ENCODE measurements at places on chromosomes 16 and 17. TPM values are rescaled to one million over a fixed set of nuclear protein-coding genes. Genes with fewer than 3 reads are reported as not detected.

The IGF2BP1 gene
- total RNA-seq, result 7.5 TPM

The HYDIN gene
- 14.6 TPM for total RNA-seq

GRCh38 chr17:5583426-5584382 lies 605 bp downstream of the NLRP1 start:
- DNase-seq, result no peak

DNA sequence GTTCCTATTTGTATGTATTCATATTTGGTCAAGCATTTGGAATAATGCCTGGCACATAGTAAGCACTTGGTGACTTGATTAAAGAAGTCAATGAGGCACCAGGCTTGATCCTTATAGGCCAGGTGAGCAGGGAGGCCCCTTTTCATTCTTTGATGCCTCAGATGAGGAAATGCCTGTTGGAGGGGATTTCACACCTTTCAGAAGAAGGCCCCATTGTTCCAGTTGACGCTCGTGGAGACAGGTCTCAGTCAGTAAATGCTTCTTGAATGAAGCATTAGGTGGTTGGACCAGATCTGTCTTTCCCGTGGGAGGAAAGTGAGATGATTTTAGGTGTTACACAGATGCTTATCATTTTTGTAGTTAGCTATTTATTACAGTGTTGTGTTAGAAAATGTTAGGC lies 13.0 kb downstream of the LCMT1 start:
- DNase-seq, result no peak

DNA sequence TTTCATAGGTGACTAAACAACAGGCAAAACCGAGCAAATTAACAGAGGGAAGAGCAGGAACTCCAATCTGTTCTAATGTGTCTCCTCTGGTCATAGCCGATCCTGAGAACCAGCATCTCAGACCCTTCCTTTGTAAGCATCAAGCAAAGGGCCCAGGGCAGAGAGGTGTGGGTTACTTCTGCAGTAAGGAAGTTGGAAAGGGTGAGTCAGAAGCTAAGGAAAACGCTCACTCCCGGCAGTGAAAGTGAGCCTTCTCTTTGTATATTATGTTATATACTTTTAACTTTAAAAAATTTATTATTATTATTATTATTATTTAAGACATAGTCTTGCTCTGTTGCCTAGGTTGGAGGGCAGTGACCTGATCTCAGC lies 77.7 kb downstream of the MRM3 start:
- DNase-seq, result no peak

GRCh38 chr16:6910301-6910700 lies 422.3 kb upstream of the RBFOX1 start:
- no peak for DNase-seq

GRCh38 chr16:361872-362701 lies 8.3 kb downstream of the MRPL28 start:
- DNase-seq, result peak; percentile 79

DNA sequence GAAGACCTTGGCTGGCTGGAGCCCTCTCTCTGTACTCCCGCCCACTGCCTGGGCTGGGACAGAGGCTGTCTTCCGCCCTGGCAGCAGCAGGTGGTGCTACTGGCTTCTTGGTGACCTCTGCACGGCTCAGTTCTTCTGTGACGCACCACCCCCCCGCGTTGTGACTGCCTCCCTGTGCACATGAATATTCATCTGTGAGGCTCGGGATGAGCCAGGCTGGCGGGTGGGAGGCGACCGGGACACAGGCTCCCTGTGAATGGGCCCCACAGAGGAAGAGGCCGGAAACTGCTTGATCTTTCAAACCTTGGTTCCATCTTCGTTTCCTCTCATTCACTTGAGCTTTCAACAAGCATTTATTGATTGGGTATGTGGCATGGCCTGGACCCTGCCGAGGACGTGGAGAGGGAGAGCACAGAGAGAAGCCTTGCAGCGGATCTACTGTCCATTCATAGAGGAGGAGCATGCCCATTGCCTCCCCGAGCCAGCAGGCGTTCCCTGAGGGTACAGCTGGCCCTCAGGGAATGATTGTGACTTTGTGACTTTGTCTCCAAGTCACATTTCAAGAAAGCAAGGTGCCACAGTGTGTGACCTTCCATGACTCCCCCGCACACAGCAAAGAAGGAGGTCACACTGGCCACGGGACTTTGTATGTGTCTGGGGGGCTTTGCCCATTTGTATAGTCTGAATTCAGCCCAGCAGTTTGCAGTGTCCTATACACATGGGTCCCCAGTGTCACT lies 45.0 kb downstream of the B9D1 start:
- DNase-seq, result peak; percentile 66

- no peak for DNase-seq
These were observed 19.0 kb downstream of the PIK3R5 start for GRCh38 chr17:8946476-8946875.

- no peak for DNase-seq
These were observed 43.5 kb downstream of the SCPEP1 start for GRCh38 chr17:57021226-57021940.

DNA sequence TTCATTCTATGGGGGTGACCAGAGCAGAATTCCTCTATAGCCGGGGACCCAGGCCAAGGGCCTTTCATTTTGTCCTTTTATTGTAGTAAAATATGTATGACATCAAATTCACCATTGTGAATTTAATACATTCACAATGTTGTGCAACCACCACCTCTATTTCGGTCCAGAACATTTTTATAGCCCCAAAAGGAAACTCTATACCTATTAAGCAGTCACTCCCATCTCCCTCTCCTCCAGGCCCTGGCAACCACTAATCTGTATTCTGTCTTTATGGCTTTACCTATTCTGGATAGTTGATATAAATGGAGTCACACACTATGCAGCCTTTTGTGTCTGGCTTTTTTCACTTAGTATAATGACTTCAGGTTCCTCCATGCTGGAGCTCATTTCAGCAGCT lies 9.7 kb upstream of the TNS4 start:
- no peak for DNase-seq

GRCh38 chr17:45353043-45353442 lies 36.2 kb upstream of the MAP3K14 start:
- DNase-seq, result no peak

DNA sequence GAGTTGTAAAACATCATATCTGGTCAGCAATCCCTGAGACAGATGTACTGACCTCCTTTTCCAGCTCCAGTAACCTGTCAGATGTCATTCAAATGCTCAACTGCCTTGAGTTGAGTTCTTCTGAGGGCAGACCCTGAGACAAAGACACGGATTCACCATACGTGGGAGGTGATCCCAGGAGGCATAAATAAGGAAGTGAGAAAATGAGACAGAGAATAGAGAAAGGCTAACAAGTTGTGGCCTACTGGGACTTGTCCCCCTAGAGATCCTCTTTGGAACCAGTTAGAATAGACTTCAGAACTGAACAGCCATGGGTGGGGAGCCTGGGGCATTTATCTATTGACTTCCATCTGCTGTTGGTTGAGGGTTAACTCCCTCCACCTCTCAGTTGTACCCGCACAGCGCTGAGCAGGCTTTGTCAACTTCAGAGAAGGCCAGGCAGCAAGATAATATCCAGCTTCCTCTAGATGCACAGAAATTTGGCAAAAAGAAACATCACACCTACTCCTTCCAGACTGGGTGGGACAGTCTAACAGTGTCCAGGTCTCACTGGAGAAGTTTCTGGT lies 123.0 kb upstream of the DYNLRB2 start:
- no peak for DNase-seq
